ENCODE measurements at places on chromosomes 2 and 18. TPM values are rescaled to one million over a fixed set of nuclear protein-coding genes. Genes with fewer than 3 reads are reported as not detected.

TACR1 gene
- not detected for total RNA-seq

ASAP2 gene
- 34.5 TPM for total RNA-seq

CCBE1 gene
- total RNA-seq: 13.9 TPM

NPPC gene
- not detected for total RNA-seq

DNA sequence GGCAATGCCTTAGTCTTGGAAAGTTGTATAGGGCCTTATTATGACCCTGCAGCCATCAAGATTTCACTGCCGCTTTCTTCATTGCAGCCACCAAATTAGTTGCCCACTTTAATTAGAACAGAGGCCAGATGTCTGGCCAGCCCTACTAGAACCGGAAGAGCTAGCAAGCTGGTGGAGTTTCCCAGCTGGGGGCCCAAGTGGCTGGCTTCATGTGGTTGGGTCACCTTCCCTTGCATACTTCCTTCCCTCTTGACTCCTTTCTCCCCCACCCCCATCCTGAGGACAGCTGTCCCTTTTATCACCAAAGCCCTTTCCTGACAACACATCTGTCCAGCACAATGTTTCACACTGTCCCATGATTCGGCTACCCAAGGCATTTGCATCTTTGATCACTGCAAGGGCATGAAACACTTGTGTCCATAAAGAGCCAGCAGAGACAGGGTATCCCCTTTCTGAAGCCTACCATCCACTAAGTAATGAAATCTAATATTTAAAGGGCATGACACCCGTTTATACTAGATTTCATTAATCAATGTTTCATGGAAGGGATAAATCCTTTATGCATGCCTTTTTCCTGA is 187.2 kb downstream of the BCL11A start:
- no peak overlapping the region for H3K27ac ChIP-seq
- H3K4me1 ChIP-seq: no peaks in the 10 kb centered on the region

GRCh38 chr2:46148369-46148736 is 148.9 kb upstream of the EPAS1 start:
- no peaks in the 10 kb centered on the region for H3K36me3 ChIP-seq
- no peak overlapping the region for H3K27ac ChIP-seq
- peaks cover 4% of the 10 kb centered on the region for H3K4me1 ChIP-seq

DNA sequence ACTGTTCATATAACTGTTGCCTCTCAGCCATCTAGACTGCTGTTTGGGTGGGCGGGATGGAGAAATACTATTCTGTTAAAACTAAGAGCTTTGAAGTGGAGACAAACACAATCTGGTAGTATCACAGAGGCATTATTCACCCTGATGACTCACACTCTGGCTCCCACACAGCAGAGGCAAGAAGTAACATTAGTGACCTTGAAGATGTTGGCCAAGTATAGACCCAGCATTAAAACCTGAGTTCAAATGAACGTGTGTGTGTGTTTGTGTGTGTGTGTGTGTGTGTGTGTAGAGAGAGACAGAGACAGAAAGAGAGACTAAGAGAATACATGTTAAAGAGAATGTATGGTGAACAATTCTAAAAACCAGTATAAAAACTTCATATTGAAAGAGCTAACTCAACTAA is 22.5 kb upstream of the ACVR1 start:
- peak; percentile 69 for DNase-seq
- H3K27ac ChIP-seq: no peak overlapping the region
- H3K27me3 ChIP-seq: no peaks in the 10 kb centered on the region
- no peak overlapping the region for H3K4me3 ChIP-seq

GRCh38 chr18:23259701-23260681 is 124.7 kb downstream of the CABLES1 start:
- no peaks in the 10 kb centered on the region for H3K27me3 ChIP-seq
- H3K4me3 ChIP-seq: peak overlapping the region; percentile 48
- peaks cover 42% of the 10 kb centered on the region for H3K4me1 ChIP-seq

- no peaks in the 10 kb centered on the region for H3K27me3 ChIP-seq
- no peak overlapping the region for H3K27ac ChIP-seq
- H3K4me3 ChIP-seq: 0 out of 2 replicates have a peak overlapping the region, but pooled peaks have one; percentile 22
- H3K36me3 ChIP-seq: no peaks in the 10 kb centered on the region
- peaks cover 4% of the 10 kb centered on the region for H3K4me1 ChIP-seq
Measured at GRCh38 chr18:79378536-79379250, 17.0 kb upstream of the NFATC1 start.

DNA sequence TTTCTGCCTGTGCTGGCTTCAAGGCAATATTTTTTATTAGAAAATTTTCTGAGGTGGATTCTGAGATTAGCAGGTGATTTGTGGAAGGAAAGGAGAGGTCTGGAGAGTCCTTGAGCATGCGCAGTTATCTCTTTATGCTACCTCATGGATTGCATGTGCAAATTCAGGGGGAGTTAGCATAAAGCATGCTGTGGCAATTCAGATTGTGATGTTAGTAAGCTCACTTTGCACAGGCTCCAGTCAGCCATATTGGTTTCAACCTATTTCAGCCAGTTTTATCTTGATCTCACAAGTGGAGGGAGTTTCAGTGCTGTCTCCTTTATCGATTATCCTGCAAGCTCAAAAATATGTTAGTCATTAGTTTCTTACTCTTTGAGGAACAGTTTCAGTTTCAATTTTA is 2012.3 kb upstream of the PIK3C3 start:
- no peak for DNase-seq
- no peak overlapping the region for H3K27ac ChIP-seq
- no peaks in the 10 kb centered on the region for H3K27me3 ChIP-seq
- H3K36me3 ChIP-seq: no peaks in the 10 kb centered on the region
- peaks cover 24% of the 10 kb centered on the region for H3K4me1 ChIP-seq
- no peak overlapping the region for H3K4me3 ChIP-seq

- no peak overlapping the region for H3K4me3 ChIP-seq
- H3K36me3 ChIP-seq: no peaks in the 10 kb centered on the region
- no peak overlapping the region for H3K27ac ChIP-seq
- no peak for DNase-seq
Measured at GRCh38 chr18:28514699-28515098, 337.8 kb upstream of the CDH2 start.

DNA sequence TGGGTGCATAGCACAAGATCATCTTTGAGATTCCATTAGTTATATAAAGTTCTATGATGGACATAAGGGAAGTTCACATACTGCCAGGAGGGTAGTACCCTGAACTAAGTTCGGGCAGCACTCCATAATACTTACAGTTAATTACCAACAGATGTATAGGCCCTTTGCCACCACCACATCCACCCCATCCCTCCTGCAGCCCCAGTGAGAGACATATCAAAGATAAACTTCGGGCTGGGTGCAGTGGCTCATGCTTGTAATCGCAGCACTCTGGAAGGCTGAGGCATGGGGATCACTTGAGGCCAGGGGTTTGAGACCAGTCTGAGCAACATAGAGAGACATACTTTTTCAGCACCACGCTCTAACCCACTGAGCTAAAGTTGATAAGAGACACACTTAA is 46.4 kb upstream of the NPAS2 start:
- H3K4me1 ChIP-seq: peaks cover 12% of the 10 kb centered on the region
- H3K27ac ChIP-seq: no peak overlapping the region
- H3K27me3 ChIP-seq: no peaks in the 10 kb centered on the region
- no peak overlapping the region for H3K4me3 ChIP-seq
- H3K36me3 ChIP-seq: no peaks in the 10 kb centered on the region

GRCh38 chr2:60070736-60071489 is 482.5 kb downstream of the BCL11A start:
- no peaks in the 10 kb centered on the region for H3K36me3 ChIP-seq
- H3K27ac ChIP-seq: no peak overlapping the region

DNA sequence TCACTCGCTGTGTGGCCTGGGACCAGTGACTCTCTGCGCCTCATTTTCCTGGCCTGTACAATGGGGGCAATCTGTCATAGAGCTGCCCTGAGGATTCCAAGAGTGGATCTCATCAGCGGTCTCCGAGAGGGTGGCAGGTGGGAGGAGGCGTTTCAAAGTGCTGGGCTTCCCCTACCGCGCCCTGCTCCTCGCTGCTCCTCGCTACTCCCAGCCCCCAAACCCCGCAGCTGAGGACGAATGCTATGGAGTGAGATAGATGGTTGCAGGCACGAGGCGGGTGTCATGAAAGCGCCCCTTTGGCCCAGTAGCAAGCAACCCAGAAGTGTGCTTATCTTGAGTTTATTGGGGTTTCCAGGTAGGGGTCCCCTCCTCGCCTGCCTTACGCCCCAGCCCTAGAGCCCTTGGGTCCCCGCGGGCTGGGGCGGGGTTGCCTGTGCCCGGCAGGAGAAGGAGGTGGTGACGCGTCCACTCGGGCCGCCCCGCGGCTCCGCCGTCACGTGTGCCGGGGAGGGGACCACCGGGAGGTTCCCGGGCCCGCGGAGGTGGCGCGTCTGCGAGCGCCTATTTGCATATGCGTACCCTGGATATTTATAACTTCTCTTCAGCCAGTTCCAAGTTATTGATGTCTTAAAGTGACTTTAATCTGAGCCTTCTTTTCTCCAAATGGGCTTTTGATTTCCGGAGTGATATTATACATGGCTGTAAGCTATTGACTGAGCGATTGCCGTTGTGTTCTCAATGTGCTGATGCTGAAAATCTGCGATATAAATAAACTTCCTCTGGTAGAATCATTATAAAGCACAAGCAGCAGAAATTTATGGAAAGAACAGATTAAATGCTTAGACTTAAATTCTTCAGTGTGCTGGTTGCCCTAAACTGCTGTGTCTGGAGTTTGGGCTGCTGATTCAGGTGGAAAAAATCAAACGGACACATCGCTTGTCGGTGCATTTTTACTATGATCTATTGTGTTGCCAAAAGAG is 263.7 kb downstream of the ATAD2B start:
- H3K27ac ChIP-seq: no peak overlapping the region
- DNase-seq: no peak
- H3K4me1 ChIP-seq: no peaks in the 10 kb centered on the region
- no peaks in the 10 kb centered on the region for H3K36me3 ChIP-seq
- H3K4me3 ChIP-seq: no peak overlapping the region

DNA sequence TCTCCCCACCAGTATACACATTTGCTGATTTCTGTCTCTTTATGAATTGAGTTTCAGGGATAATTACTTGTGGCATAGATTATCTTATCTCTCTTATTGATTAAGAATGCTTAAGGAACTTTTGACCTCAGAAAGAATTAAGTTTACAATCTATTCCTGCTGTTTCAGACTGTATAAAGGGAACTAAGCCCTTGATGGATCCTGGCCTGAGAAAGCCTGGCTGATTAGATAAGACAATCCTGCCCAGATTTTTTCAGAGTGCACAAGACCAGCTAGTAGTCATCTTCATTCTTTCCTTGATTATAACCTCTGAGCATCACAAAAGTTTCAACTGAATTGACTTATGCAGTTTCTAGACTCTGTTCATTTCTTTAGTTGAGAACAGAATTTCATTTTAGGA is 22.7 kb upstream of the TFPI start:
- no peak for DNase-seq
- peaks cover 31% of the 10 kb centered on the region for H3K4me1 ChIP-seq
- peak overlapping the region; percentile 5 for H3K27ac ChIP-seq
- H3K36me3 ChIP-seq: no peaks in the 10 kb centered on the region
- H3K4me3 ChIP-seq: no peak overlapping the region

DNA sequence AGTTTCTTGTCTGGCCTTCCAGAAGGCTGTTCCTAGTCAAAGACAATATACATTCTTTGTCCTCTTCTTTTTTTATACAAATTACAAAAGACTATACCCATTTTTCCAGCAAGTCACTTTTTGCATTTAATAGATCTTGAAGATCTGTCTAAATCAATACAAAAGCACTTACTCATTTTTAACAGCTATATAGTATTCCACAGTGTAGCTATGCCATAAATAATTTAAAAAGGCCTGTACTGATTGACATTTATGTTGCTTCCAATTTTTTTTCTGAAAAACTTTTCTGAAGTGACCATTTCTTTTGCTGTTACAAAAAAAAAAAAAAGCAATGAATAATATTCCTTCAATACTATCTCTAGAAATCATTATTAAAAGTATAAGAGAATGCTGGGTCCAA is 30.3 kb upstream of the HNRNPLL start:
- H3K27me3 ChIP-seq: no peaks in the 10 kb centered on the region
- no peaks in the 10 kb centered on the region for H3K36me3 ChIP-seq
- DNase-seq: no peak
- no peak overlapping the region for H3K4me3 ChIP-seq
- H3K4me1 ChIP-seq: no peaks in the 10 kb centered on the region
- no peak overlapping the region for H3K27ac ChIP-seq

DNA sequence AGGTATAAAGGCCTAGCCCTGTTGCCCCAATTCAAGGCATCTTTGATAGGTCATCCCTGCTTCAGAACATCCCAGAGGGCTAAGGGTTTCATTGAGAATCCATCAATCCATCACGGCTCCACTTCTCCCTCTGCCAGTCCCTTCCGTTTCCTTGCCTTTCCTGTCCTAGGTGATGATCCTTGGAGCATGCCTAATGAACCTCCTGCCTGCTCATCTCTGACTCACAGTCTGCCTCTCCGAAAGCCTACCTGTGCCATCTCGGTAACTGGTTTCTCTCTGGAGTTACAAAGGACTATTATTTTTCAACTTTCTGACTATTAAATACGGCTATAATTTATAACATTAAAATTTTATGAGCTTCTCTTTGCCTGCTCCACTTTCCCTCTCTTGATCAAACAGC is 36.7 kb upstream of the OSBPL6 start:
- H3K27ac ChIP-seq: no peak overlapping the region
- no peaks in the 10 kb centered on the region for H3K36me3 ChIP-seq
- peaks cover 7% of the 10 kb centered on the region for H3K4me1 ChIP-seq
- peak; percentile 75 for DNase-seq
- H3K27me3 ChIP-seq: no peaks in the 10 kb centered on the region

DNA sequence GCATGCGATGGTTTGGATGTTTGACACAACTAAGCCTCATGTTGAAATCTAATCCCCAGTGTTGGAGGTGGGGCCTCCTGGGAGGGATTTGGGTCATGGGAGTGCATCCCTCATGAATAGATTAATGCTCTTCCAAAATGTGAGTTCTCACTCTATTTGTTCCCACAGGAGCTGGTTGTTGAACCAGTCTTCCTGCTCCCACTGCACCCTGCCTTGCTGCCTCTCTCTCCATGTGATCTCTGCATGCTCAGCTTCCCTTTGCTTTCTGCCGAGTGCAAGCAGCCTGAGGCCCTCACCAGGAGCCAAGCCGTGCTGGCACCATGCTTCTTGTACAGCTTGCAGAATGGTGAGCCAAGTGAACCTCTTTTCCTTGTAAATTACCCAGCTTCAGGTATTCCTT is 206.8 kb downstream of the VAPA start:
- no peak overlapping the region for H3K27ac ChIP-seq
- peaks cover 19% of the 10 kb centered on the region for H3K4me1 ChIP-seq
- H3K27me3 ChIP-seq: no peaks in the 10 kb centered on the region
- no peak overlapping the region for H3K4me3 ChIP-seq

- no peaks in the 10 kb centered on the region for H3K4me1 ChIP-seq
- no peaks in the 10 kb centered on the region for H3K27me3 ChIP-seq
- H3K4me3 ChIP-seq: no peak overlapping the region
- DNase-seq: no peak
- no peaks in the 10 kb centered on the region for H3K36me3 ChIP-seq
Measured at GRCh38 chr2:77095096-77095495, 427.1 kb downstream of the LRRTM4 start.

DNA sequence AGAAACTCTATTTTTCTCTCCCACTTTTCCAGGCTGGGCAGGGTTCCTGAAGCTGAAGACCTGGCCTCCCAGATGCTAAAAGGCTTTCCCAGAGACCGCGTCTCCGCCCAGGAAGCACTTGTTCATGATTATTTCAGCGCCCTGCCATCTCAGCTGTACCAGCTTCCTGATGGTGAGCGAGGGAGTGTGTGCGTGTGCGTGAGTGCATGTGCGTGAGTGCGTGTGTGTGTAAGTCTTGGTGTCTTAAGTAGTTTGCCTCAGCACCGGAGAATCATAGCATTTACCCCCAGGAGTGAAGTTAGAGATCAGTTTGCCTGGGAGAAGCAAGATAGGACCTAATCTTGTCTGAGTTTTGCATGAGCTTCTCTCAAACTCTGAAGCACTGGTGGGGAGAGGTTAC is 73.7 kb downstream of the CDK15 start:
- H3K27me3 ChIP-seq: 0 out of 2 replicates have a peak, but pooled peaks cover 4% of the 10 kb centered on the region
- no peaks in the 10 kb centered on the region for H3K36me3 ChIP-seq
- no peak for DNase-seq
- H3K4me3 ChIP-seq: no peak overlapping the region
- peaks cover 20% of the 10 kb centered on the region for H3K4me1 ChIP-seq
- no peak overlapping the region for H3K27ac ChIP-seq
